ENCODE measurements at places on chromosomes 2 and 18.

GRCh38 chr2:40358783-40359182 lies 93.1 kb downstream of the SLC8A1 start:
- DNase-seq, result no peak

DNA sequence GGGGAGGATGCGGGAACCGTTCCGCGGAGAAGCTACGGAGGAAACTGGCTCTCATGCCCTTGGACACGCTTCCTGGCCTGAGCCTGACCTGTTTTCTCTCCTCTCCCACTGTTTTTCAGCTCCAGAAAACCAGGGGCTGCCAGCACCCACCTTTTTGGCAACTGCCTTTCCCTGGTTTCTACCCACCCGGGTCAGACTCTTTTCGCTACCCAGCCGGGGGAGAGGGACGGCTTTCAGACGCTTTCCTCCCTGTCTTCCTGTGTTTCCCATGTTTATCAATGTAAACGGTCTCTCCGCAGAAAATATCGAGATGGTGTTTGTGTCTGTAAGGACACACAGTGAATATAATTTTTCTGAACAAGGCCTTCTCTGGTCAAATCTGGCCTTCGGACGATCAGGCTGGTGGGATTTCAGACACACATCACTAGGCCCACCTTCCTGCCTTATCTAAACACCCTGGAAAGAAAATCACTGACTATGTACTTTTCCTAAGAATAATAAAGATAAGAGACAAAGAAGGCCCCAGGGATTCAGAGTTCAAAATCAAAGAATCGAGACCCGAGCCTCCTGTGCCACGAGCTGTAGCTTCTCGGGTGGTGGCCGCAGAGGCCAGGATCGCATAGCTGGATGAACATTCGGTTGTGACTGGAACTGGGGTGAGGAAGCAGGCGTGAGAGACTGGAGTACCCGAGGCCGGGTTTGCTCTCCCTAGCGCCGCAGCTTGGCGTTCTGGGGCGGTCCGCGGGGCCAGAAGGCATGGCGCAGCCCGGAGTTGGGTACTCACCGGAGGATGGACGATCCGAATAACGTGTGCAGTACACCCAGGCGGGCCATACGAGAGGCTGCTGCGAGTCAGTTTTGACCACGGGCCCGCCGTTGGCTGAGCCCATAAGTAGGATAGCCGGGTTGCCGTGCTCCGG lies 1.7 kb downstream of the EN1 start:
- no peak for DNase-seq

DNA sequence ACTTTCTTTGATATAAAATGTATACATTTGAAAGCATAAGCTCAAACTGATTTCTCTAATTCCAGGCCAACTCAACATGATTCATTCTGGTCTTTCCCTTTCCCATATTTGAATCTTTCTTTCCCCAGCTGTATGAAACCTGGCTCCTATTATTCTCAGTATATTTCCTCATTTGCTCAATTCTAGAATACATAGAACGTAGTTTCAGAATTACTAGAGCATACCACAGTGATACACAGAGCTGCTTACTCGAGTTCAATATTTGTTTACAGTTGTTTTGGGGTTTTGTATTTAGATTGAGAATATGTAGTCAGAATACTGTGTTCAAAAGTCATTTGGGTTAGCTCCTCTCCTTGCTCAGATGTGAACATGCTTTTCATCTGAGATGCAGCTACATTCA lies 43.0 kb downstream of the TNFRSF11A start:
- no peak for DNase-seq

- peak; percentile 13 for DNase-seq
These were observed 48.0 kb upstream of the ATP6V1B1 start for GRCh38 chr2:70887550-70888246.

DNA sequence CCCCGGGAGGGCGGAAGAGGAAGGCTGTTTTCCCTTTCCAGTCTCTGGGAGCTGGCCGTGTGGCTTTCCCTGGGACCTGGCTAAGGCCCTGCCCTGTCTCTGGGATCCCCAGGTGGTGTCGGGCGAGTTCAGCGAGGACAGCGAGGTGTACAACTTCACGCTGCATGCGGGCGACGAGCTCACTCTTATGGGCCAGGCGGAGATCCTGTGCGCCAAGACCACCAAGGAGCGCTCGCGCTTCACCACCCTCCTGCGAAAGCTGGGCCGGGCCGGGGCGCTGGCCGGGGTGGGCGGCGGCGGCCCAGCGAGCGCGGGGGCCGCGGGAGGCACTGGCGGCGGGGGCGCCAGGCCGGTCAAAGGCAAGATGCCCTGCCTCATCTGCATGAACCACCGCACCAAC lies 11.2 kb downstream of the GAREM2 start:
- DNase-seq, result no peak

- no peak for DNase-seq
These were observed 170.8 kb downstream of the PMAIP1 start for GRCh38 chr18:60070631-60071030.

DNA sequence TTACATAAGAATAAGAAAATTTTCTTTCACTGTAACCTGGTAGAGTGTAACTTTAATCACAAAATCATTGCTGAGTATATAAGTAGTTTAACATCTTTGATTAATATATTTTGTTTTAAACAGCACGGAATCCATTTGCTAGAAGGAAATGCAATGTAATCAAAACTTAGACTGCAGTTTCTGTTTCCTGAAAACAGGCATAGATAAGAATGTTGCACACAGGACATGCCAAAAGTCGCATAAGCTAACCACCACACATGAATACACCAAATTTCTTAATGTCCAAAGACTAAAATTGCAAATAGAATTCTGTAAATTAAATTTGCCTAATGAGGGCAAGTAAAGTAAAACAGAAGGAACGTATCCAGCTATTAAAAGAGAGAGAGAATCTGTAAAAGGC lies 51.0 kb upstream of the SERPINB2 start:
- no peak for DNase-seq

- no peak for DNase-seq
These were observed 39.5 kb upstream of the NOTO start for GRCh38 chr2:73162856-73163391.

DNA sequence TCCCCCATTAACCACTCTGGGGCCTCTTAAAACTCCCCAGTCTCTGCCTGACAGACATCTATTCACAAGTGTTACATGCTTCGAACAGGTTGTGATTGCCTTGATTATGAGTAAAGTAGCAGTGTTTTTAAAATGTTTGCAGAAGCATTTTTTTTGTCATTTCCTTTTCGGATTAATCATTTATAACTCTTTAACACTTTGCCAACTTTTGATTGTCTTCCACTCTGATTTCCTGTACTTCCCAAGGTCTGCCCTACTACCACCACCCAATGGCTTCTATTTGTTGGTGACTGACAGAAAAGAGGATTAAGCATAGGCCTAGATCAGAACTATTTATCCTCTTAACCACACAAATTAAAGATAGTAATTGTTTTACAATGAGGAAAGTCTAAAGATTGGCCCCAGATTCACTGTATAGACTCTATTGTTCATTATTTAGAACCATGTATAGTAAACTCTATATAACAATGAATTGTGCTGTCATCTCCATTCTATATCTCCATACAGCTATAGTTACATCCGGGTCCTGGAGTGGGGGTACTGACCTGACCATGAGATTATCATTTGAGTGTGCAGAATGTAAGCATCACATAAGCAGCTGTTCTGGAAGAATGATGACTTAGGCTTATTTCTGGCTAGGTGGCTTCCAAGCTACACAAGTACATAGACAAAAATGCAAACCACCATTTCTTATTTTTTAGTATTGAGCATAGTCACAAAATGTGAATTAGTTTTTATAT lies 110.3 kb upstream of the RBMS1 start:
- DNase-seq, result no peak

DNA sequence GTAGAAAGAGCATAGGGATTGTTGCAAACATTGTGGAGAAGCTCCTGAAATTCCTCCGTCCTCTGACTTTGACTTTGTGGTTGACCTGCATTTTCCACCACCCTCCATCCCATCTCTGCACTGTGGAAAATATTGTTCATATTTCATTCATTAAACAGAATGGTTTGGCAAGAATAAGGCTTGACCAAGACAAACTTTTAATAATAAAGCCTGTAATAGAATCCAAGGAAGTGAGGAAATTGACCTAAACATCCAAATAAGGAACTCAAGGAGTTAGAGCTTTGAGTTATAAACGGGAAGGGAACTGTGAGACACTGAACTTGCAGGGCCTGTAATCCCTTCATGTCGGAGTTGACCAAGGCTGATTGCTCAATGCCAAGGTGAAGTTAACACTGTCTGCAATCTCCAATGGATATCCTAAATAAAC lies 115.2 kb downstream of the GFPT1 start:
- no peak for DNase-seq

DNA sequence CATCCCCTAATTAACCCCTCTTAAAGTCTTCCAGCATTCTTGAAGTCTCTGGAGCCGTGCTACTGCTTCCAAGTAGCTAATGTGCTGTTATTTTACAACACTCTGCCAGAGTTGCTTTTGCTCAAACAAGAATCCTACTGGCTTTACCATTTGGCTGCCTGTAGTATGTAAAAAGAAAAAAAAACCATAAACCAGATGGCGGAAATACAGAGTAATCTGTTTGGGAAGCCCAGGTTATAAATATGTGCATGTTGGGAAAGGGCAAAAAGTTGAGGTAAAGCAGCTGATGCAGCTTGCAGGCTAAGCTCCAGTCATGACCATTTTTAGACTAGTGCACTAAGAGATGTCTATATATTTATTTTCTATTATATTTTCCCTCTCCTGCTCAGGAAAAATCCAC lies 313.2 kb upstream of the ETAA1 start:
- no peak for DNase-seq

DNA sequence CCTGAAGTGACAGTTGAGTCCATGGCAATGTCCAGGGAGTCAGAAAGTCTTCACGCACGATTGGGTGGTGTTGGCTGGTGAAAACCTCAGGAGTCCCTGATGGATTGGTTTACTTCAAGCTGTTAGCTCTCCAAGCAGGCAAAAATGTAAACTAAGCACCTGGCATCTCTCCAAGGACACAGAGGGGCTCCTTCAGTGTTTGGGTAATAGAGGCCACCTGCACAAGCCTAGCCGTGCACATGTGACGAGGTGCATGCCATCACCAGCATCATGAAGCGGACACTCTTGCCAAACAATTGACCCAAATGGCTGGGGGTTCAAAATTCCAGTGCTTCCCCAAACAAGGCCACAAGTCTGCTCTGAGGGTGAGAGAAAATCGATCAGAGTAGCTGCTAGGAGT lies 104.7 kb upstream of the CD302 start:
- DNase-seq, result no peak

GRCh38 chr2:48034295-48034694 lies 128.0 kb upstream of the FBXO11 start:
- no peak for DNase-seq

- DNase-seq, result peak; percentile 22
These were observed 167.1 kb downstream of the ZFP36L2 start for GRCh38 chr2:43059183-43059897.

GRCh38 chr2:158580760-158581159 lies 124.0 kb downstream of the PKP4 start:
- no peak for DNase-seq

GRCh38 chr18:48100651-48101165 lies 170.2 kb upstream of the SMAD2 start:
- DNase-seq, result no peak

- DNase-seq, result no peak
These were observed 28.5 kb downstream of the GPC1 start for GRCh38 chr2:240463866-240464481.

DNA sequence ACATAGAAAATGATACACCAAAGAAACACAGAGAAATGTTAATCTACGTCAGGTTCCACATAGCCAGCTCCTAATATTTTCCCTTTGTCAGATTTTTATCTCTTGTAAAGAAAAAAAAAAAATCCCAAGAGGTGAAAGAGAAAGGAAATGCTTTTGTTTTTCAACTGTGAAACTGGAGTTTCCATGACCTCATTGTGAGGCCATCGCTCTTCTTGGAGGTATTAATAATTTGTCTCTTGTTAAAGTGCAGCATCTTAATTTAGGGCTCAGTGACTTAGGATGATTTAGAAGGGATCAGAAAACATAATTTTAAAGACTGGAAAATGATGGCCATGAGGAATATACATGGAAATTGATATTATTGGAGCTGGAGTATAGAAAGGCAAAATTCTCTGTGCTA lies 21.7 kb downstream of the ARHGAP28 start:
- no peak for DNase-seq

- DNase-seq, result no peak
These were observed 214.7 kb upstream of the LYPD1 start for GRCh38 chr2:132884705-132885104.

- DNase-seq, result peak; percentile 54
These were observed 31.5 kb downstream of the TRABD2A start for GRCh38 chr2:84849271-84849952.

GRCh38 chr18:49561289-49562193 lies at the start of gene LIPG:
TSS of gene LIPG (plus strand) at chr18:49562057. CDS start at chr18:49562309, 252 bp downstream.
- DNase-seq, result peak; percentile 22

- no peak for DNase-seq
These were observed 25.5 kb upstream of the TUBB6 start for GRCh38 chr18:12282442-12283039.

DNA sequence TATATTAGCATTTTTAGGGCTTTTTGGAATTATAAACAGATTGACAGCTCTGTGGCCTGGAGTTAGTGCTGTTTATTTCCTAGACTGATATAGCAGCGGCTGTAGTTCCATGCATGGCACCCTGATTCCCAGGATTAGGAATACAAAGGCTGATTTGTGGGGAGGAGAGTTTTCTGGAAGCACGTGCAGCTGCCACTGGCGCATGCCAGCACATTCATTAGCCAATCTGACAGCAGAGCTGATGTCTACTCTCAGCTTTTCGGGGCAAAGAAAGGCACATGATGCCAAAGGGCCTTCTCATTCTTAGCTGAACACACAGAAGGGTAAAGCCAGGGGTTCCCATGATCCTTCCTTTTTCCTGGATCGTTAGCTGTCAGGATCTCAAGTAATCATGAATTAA lies 45.7 kb upstream of the RAPH1 start:
- no peak for DNase-seq

GRCh38 chr2:195092341-195092740 lies 564.7 kb upstream of the SLC39A10 start:
- DNase-seq, result no peak

DNA sequence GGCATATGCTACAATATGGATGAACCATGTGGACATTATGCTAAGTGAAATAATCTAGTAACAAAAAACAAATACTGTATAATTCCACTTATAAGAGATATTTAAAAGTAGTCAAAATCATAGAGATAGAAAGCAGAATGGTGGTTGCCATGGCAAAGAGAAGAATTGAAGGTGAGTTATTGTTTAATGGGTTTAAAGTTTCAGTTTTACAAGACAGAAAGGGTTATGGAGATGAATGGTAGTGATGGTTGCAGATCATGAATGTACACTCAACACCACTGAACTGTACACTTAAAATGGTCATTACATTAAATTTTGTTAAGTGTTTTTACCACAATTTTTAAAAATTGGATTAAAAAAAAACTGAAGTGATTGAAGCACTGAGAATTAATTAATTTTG lies 298.2 kb upstream of the ZC3H15 start:
- no peak for DNase-seq

GRCh38 chr2:217314021-217314460 lies 454.2 kb upstream of the TNP1 start:
- no peak for DNase-seq

- DNase-seq, result no peak
These were observed 136.3 kb downstream of the TMEM17 start for GRCh38 chr2:62369541-62370202.
